Suppressor macrophage (primary cell): ENCODE measurements at places on chromosomes 16 and 17.

GRCh38 chr17:11302401-11303186 lies 61.6 kb downstream of the SHISA6 start:
- no peak for DNase-seq

DNA sequence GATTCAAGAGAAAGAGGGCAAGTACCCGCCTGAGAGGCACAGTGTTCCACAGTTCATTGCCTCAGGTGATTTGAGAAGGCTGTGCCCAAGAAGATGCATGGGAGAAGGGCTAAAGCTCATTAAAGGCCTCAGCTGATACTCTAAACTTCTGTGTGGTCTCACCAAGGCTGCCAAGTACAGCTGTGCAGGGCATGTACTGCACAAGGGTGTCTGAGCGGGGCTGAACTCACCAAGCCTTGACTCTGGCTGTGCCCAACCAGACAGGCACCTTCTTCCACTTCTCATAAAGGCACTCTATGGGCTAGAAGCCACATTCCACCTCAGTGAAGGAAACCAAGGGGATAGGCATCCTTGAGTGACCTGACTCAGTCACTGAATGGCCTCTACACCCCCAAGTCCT lies 12.7 kb downstream of the LRRC75A start:
- no peak for DNase-seq

GRCh38 chr16:50315346-50315997 lies 49.1 kb downstream of the ADCY7 start:
- DNase-seq: no peak

DNA sequence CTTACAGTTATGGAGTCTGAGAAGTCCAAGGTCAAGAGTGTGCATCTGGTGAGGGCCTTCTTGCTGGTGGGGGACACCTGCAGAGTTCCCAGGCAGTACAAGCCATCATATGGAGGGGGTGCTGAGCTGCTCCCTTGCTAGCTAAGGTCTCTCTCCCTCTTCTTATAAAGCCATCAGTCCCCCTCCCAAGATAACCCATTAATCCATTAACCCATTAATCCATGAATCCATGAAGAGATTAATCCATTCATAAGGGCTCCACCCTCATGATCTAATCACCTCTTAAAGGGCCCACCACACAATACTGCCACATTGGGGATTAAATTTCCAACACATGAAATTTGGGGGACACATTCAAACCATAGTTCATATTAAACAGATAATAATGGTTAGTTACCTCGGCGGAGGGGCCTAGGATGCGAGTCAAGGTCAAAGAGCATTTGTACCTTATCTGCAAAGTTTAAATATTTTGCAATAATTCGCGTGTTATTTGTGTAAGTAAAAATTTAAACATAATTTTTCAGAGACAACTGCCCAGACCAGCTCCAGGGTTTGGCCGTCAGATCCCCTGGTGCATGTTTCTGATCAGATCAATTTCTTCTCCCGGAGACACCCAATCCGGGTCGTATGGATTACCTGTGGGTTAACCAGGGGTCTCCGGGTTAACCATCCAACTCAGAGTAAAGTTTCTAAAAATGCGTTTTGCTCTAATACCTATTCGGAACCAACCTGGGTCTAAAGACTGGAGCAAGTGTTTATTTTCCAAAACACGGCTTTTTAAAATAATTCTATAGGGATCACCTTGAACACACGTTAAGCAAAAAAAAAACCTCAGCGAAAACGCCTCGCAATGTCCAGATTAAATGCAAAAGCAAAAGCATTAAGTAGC lies 740 bp upstream of the POLR3E start:
- no peak for DNase-seq

GRCh38 chr17:10316801-10317542 lies 55.8 kb downstream of the MYH13 start:
- DNase-seq: peak; percentile 65

DNA sequence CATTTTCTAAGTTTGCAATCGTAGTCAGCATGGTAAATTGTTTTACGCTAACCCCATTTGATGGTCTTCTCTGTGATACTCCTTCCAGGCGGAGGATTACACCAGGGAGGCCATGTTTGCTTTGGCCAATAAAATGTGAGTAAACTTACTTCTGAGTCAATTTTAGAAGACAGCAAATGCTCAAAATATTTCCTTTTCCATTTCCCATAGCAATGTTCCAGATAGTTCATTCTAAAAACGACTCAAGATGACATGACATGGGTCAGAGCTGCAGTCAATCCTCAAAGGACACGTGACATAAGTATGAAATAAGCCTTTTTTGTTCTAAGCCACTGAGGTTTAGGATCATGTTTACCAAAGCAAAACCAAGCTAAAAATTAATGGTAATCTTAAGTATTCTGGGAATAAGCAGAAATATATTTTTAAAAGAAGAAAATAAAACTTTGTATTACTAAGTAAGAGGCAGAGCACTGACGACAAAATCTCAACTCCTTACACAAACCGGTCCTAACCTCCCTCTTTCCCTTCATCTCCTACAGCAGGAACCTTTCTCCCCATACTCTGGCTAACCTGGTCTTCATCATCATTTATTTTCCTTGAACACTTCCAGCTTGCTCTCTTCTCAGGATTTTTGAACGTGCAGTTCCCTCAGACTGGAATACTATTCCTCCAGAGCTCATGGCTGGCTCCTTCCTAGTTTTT lies 266.2 kb downstream of the CEP112 start:
- no peak for DNase-seq

DNA sequence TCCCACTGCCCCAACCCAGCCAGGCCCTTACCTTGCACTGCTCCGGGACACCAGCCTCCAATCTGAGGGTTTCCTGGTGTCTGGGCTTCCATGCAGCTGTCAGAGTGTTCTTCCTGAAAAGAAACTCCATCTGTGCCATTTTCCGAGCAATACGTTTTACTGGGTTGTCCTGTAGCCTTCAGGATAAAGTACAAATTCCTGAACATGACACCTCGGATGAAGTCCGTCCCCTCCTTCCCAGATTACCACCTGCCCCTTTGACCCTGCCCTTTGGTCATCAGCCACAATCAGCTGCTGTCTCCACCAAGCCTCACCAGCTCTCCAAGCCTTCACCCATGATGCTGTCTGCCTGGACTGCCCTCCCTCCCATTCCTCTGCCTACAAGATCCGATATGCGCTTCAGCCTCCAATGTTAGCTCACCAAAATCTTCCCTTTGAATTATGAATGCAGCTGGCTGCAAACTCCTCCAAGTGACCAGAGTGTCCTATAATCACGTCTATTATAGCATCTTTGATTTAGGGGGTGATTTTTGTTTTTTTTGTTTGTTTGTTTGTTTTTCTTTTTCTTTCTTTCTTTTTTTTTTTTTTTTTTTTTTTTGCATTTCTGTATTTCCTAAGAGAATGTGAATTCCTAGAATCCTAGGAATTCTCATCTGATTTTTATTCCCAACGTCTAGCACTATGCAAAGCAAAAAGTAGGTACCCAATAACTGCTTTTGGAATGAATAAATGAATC lies 60.6 kb upstream of the KIFC3 start:
- DNase-seq: no peak

DNA sequence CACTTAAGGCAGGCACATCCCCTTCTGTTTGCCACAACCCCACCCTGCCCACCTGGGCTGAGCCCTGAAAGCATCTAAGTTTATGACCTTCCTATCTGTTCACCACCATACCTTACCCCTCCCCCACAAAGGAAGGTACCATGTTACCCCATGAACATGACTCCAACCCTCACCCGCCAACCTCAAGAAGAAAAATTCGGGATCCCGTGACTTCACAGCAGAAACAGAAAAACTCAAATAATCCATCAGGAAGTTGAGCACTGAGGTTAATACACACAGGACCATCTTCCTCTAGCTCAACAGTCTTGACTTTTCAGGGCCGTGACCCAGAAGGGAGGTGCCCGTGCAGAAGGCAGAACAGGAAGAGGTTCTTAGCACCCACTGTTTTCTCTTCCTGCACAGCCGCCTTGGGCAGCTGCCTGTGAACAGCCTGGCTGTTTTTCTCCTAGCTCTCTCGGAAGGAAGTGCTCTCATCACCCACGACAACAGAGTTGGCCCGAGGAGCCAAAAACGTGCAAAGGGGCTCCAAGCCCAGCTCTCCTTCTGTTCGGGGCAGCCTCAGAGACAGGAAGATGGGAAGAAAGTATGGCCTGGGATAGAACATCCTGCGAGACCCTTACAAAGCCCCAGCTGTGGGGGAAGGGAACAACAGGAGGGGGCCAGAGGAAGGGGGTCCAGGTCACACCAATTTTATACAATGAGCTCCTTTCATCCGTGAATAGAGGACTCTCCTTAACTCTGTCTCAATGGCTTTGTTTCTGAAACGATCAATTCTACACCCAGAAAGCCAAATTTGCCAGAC lies 101.1 kb downstream of the XYLT1 start:
- DNase-seq: peak; percentile 89

GRCh38 chr16:85652431-85653221 lies 36.1 kb downstream of the GINS2 start:
- peak; percentile 45 for DNase-seq

DNA sequence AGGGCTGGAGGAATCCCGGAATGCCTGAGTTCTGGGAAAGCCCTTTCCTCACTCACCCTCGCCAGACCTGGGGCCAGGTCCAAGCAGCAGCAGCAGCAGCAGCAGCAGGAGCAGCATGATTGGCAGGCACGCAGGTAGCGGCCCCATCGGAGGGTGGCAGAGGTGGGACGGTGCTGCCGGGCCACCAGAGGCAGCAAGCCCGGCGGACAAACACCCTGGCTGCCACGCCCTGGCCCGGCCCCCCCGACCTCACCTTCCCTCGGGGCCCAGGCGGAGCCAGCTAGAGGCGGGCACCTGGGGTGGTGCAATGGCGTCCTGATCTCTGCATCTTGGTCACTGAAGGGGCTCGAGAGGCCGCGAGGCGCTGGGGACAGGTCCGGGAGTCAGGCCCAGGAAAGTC lies 122.4 kb downstream of the LAT start:
- DNase-seq: no peak

DNA sequence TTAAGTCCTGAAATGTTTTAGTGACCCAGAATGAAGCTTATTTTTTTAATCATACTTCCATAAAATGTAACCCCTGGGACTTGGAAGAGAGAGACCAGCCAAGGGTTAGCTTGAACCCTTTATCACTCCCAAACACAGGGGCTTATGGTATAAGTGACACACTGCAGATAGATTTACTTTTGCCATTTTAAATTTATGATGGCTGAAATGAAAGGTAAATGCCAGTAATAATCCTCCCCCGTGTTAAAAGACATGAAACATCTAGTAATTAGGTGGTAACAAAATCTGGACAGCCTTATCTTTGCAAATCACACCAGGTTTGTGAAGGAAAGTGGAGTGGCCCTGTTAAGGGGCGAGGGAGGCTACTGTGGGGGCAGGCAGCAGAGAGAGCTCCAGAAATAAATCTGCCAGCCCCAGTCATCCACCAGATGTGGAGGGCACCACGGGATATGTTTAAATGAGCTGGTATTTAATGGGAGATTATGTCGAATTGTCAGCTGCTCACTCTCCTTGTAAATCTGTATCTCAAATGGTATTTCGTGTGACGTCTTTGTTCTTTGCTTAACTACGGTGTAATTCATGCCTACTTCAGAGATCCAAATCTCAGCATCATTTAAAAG lies 326.5 kb downstream of the WWOX start:
- DNase-seq: no peak

DNA sequence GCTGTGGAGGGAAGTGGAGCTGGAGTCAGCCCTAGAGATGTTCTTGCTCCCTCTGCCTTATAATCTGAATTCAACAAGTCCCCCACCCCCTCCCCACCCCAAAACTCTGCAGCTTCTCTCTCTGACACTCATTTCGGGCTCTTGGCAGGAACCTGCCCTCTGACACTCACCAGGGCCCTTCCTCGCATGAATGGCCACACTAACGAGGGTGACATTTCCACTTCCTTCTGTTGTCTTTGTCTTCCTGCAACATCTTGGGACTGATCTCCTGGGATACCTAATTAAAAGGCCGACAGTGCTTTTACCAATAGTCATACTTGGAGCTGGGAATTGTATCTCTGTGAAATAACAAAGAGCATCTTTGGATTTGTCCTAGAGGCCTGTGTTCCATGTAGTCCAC lies 106.9 kb upstream of the PIRT start:
- no peak for DNase-seq

DNA sequence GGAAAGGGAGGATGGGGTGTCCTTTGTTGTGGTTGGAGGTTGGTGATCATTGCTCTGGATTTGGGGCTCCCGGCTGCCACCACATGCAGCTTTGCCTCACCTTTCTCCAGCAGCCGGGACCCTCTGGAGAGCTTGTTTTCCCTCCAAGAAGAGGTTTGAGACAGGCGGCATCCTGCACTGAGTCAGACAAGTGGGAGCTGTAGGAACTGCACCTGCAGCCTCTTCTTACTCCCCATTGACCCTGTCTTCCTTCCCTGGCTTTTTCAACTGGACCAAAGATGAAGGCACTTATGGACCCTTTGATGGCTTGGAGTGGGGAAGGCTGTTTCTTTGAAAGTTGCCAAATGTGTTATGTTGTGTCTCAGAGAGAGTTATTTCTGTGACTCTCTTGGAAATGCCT lies 16.6 kb downstream of the KCTD2 start:
- DNase-seq: no peak

DNA sequence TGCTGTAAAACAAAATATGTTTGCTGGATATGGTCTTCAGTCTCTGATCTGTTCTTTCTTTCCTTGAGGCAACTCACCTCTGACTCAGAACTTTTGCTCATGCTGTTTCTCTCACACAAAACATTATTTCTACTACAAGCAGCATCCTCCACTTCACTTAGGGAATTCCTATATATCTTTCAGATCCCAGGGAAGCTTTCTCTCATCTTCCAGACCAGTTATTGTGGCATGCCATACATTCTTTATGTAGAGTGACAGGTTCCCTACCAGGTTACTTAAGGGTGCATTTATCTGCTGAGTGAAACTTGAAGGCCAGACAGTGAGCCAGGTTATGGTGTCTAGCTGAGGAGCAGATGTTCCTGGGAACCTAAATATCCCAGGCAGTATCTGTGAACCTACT lies 1226.0 kb downstream of the CDH8 start:
- DNase-seq: no peak

GRCh38 chr16:49857423-49858181 lies 1.7 kb upstream of the ZNF423 start:
- peak; percentile 78 for DNase-seq
